ENCODE measurements at places on chromosomes 13 and 19.

- DNase-seq: no peak
Measured at GRCh38 chr13:33541456-33541855, 255.9 kb upstream of the STARD13 start.

- DNase-seq: no peak
Measured at GRCh38 chr19:2337329-2337707, 8.8 kb downstream of the SPPL2B start.

DNA sequence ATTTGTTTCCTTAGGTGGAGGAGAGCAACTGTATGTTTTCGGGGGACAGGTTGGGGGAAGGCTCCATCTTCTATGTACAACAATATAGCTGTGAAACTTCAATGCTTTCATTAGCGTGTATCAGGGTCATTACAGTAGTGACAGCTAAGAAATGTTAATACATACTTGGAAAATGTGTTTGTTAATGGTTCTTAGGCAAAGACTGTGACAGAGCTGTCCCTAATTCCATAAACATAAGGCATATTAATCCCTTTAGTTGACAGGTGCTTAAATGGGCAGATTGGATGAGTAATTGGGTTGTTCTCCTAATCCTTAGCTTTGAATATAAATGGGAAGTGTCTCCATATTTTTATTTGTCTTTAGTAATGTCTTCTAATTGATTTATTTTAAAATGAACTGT, 313.7 kb downstream of the HS6ST3 start:
- DNase-seq: no peak

DNA sequence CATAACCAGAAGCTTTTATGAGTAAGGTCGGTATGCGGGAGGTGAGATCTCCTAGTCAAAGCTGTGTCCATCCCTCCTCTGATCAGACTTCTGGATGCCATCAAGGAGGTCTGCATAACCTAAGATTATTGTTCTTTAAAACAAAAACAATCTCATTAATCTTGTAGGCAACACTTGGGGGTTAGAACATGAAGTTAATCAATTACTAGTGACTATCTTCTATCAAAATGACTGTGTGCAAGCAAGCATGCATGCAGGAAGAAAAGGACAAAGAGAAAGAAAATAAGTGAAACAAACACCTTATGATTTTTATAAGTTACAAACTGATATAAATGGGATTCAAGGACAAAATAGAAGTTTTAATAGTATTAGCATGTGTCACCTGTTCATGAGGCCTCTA, 2435.9 kb upstream of the PCDH20 start:
- DNase-seq: no peak

- no peak for DNase-seq
Measured at GRCh38 chr13:48567515-48568369, 34.9 kb upstream of the RCBTB2 start.
